ENCODE measurements at places on chromosomes 1 and 21.

GRCh38 chr1:69295265-69295664 lies 272.5 kb upstream of the LRRC7 start:
- no peak for DNase-seq

DNA sequence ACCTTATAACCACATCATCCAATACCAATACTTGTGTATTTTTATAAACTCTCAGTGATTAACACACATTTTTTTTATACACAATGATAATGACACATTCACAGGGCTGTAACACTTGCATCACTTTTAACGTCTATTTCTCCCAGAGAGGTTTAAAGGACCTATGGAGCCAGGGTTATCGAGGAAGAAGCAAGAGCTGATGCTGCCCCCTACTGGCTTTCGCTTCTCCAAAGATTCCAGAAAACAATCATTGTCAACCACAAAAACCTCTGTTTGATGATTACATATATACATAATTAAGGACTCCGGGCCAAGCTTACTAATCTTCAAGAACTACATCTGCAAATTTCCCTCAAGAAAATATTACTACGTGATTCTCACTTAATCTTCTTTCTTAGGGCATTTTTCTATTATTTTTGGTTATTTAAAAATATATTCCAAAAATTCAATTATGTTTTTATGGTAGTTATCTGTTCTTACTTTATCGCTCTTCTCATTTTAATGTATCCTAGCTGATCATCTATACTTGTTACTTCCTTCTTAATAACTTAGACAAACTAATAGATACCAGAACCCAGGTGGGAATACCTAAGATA lies 214.5 kb downstream of the VAV3 start:
- DNase-seq = no peak

GRCh38 chr1:209537336-209538114 lies 46.0 kb upstream of the CAMK1G start:
- no peak for DNase-seq

- DNase-seq = peak; percentile 34
Observed at GRCh38 chr1:46667782-46668760, at the start of gene ATPAF1. ATPAF1 (minus strand) TSS chr1:46668364; CDS start chr1:46668322, 42 bp downstream.

DNA sequence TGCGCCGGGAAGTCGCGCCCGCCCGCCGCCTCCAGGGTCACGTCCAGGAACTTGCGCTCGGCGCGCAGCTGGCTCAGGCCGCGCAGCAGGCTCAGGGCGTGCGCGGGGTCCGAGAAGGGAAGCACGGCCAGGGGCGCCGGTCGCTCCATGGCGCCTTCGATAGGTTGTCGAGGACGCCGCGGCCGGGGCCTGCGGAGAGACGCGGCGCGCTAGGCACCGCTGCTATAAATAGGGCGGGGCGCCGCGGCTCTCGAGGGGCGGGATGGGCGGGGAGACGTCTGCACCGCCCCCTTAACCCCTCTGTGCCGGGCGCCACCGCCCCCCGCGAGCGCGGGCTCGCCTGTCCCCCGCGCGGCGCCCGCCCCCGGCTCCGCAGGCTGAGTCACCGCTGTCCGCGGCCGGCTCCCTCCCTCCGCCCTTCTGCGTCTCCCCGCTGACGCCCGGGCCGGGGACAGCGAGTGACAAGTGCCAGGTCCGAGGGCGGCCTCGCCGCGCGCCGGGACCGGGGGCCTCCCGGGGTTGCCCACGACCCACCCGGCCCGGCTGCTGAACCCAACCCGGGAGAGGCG lies at the start of gene KLHL21:
Gene KLHL21 (minus strand): TSS at position 201 of the 569 bp plus-strand sequence. CDS start 52 bp downstream, at position 149.
- DNase-seq = peak; percentile 80

Data from naive B cell (primary cell).